A549 treated with CpdA at 1 μM for 4 hours (cell line): ENCODE measurements at places on chromosomes 11 and 22. TPM values are rescaled to one million over a fixed set of nuclear protein-coding genes. Genes with fewer than 3 reads are reported as not detected.

The KCNE3 gene
- 0.05 to 0.07 TPM in 2 of 5 replicates, not detected in the others for total RNA-seq

The SPDYC gene
- total RNA-seq: not detected in 5 replicates

The MB gene
- 6.4 to 9.1 TPM (median 6.9 TPM) in 5 replicates for total RNA-seq

The TRIM49 gene
- total RNA-seq: not detected in 5 replicates

The RASSF10 gene
- total RNA-seq: 7.4 to 11.4 TPM (median 10.3 TPM) in 5 replicates

The GTPBP1 gene
- total RNA-seq: 8.5 to 12.8 TPM (median 10.0 TPM) in 5 replicates

The TYR gene
- total RNA-seq: not detected in 5 replicates

The OR2AG1 gene
- not detected in 5 replicates for total RNA-seq

The PEX16 gene
- total RNA-seq: 15.6 to 20.6 TPM (median 16.9 TPM) in 5 replicates

The OR8A1 gene
- total RNA-seq: not detected in 5 replicates

The HMOX1 gene
- total RNA-seq: 591 to 973 TPM (median 747 TPM) in 5 replicates

The OR51I1 gene
- not detected in 5 replicates for total RNA-seq

The ANO1 gene
- 1.1 to 2.5 TPM (median 1.4 TPM) in 5 replicates for total RNA-seq

The POU2AF3 gene
- total RNA-seq: 0.37 to 0.86 TPM (median 0.61 TPM) in 5 replicates

The ANO9 gene
- total RNA-seq: 0.51 to 1.2 TPM (median 0.77 TPM) in 5 replicates

The CDHR5 gene
- total RNA-seq: 0.03 to 0.19 TPM (median 0.03 TPM) in 3 of 5 replicates, not detected in the others

The OR5A1 gene
- total RNA-seq: not detected in 5 replicates

The RHOG gene
- 82.2 to 115 TPM (median 110 TPM) in 5 replicates for total RNA-seq

The MS4A2 gene
- total RNA-seq: not detected in 5 replicates

The PPP6R3 gene
- total RNA-seq: 45.8 to 63.5 TPM (median 56.8 TPM) in 5 replicates

The SYT9 gene
- 0.16 to 0.22 TPM (median 0.19 TPM) in 5 replicates for total RNA-seq

The OR4S2 gene
- total RNA-seq: not detected in 5 replicates

The ADORA2A gene
- 0.88 to 1.0 TPM (median 0.94 TPM) in 5 replicates for total RNA-seq

The KCNJ1 gene
- total RNA-seq: not detected in 5 replicates

The MS4A15 gene
- total RNA-seq: not detected in 5 replicates

The PKDREJ gene
- total RNA-seq: not detected in 5 replicates

The FIBIN gene
- not detected in 5 replicates for total RNA-seq
